RPMI7951 (cell line): ENCODE measurements at places on chromosomes 3 and 15. TPM values are rescaled to one million over a fixed set of nuclear protein-coding genes. Genes with fewer than 3 reads are reported as not detected.

Gene CX3CR1
- total RNA-seq = under 0.01 TPM in 1 of 2 replicates, not detected in the other

Gene CACNA2D3
- total RNA-seq = 11.2 and 11.7 TPM in 2 replicates

Gene MST1
- total RNA-seq = 0.88 and 3.4 TPM in 2 replicates

DNA sequence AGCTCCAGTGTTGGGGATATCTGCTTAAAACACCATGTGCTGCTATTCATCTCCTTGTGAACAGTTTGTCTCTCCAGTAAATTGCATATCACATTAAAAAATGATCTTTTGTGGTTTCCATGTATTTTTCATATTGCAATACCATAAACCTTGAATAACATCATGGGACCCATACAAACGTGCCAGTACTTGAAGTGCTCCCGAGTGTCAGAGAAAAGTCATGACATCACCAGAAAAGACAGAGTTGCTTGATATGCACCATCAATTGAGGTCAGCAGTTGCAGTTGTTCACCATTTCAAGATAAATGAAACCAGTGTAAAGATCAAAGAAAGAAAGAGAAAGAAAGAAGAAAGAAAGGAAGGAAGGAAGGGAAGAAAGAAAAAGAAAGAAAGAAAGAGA lies 278.6 kb downstream of the ZNF621 start:
- DNase-seq = no peak

- DNase-seq = no peak
These were observed 167.8 kb upstream of the KBTBD8 start for GRCh38 chr3:66830301-66830700.

GRCh38 chr3:9280451-9281219 lies 31.2 kb upstream of the SRGAP3 start:
- peak; percentile 40 for DNase-seq

DNA sequence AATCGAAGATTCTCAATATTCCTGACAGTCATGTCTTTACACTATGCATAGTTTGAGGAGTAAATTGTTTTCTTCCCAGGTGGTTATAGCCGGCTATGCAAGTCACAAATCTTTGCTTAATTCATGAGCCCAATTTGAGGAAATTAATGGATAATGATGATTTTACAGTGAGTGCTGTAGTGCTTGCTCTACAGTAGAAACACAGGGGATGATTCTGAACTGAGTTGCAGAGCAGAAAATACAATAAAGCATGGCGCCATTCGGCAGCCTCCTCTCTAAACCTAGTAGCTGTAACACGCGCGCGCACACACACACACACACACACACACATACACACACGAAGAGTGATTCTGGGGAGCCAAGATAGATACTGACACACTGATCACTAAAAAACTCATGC lies 181.7 kb upstream of the DPH6 start:
- DNase-seq = no peak

DNA sequence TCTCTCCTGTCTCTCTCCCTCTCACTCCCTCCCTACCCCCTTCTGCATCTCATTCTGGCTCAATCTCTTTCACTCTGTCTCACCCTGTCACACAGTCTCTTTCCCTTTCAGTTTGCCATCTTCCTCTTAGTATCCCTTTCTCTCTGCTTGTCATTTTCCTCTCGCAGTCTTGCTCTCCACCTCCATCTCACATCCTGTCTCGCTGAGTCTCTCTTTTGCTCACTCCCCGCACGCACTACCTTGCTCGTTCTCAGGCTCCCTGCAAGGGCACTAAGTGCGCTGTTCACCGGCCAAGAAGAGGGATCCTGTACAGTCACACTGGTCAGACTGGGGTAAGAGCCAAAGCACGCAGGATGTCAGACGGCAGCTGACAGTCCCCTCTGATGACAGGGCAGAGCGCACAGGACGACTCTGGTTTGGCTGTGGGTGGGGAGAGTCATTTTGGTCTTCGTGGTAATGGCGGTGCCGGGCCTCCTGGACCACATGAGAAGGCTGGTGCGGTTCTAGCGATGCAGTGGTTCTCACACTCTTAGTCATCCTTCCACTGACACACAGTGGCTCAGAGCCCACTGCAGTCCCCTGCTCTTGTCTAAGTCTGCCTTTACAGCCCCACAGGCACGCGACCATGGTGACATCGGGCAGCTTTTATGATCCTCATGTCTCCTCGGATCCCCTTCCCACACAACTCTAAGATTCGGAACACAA lies 356.8 kb downstream of the FOXP1 start:
- peak; percentile 87 for DNase-seq
